K562 (cell line): ENCODE measurements at places on chromosomes 5 and 9. TPM values are rescaled to one million over a fixed set of nuclear protein-coding genes. Genes with fewer than 3 reads are reported as not detected.

The ROR2 gene
- total RNA-seq: 33.6 and 33.8 TPM in 2 replicates

The PELO gene
- total RNA-seq: 9.6 and 11.3 TPM in 2 replicates

The PCDHGB7 gene
- 0.04 and 0.09 TPM in 2 replicates for total RNA-seq

The EFNA5 gene
- total RNA-seq: not detected in 2 replicates

The NR3C1 gene
- 33.5 and 36.0 TPM in 2 replicates for total RNA-seq

The CEP78 gene
- 18.3 and 21.5 TPM in 2 replicates for total RNA-seq

The PCA3 gene
- not detected in 2 replicates for total RNA-seq

The CDO1 gene
- total RNA-seq: 0.22 TPM in 1 of 2 replicates, not detected in the other

The IFNK gene
- total RNA-seq: not detected in 2 replicates

GRCh38 chr9:97717866-97718265 lies 20.7 kb upstream of the XPA start:
- H3K4me1 ChIP-seq: no peaks in the 10 kb centered on the region
- no peak for DNase-seq
- no peaks in the 10 kb centered on the region for H3K36me3 ChIP-seq
- H3K27ac ChIP-seq: no peak overlapping the region

DNA sequence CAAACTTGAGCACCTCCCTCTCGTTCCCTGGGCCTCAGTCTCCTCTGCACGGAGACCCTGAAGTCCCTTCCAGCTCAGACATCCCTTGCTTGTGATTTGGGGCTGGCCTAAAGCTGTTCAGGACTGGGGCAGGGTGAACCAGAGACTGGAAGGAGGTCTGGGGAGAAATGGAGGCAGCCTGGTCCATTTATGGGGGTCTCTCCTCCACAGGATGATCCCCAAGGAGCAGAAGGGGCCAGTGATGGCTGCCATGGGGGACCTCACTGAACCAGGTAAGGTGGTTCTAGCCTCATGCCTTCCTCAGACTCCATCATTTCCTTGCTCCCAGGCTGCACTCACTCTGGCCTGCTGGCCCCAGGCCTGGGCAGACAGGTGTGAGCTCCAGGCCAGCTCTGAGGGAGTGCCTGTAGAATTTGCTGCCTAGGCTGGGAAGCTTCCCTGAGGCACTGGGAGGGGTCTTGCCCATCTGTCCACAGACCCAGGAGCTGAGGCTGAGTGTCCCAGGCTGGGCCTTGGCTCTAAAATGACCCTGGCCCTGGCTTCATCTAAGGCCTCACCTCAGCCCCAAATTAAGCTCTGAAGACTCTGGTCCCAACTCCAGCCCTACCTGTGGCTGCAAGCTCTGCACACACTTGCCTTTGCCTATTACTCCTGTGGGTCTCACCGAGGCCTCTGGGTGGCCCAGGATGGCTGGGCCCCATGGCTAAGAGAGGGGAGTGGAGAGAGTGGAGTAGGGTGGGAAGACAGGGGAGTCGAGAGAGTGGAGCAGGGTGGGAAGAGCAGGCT lies 1.9 kb downstream of the MYOZ3 start:
- H3K4me3 ChIP-seq: no peak overlapping the region
- H3K27me3 ChIP-seq: peaks cover 55% of the 10 kb centered on the region
- no peak for DNase-seq
- H3K4me1 ChIP-seq: no peaks in the 10 kb centered on the region
- H3K36me3 ChIP-seq: no peaks in the 10 kb centered on the region

DNA sequence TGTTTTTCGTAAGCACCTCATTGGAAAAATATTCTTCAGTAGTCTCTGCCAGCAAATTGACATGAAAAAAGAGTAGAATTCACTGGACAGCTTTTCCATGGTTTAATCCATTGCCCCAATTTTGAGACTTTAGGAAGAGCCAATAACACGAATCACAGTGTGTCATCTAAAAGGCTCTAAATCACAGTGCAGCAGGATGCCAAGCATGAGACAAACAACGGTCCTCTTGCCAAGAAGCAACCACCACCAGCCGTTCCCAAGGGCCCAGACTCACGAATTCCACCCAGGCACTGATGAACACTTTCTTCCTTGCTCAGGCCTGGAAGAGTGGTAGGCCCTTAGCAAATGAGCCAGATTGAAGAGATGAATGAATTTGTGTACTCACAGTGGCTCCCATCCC lies 18.3 kb upstream of the IRX4 start:
- no peaks in the 10 kb centered on the region for H3K4me1 ChIP-seq
- H3K4me3 ChIP-seq: no peak overlapping the region
- no peak for DNase-seq
- no peak overlapping the region for H3K27ac ChIP-seq
- peaks cover 52% of the 10 kb centered on the region for H3K27me3 ChIP-seq

- no peaks in the 10 kb centered on the region for H3K27me3 ChIP-seq
- no peak overlapping the region for H3K4me3 ChIP-seq
- no peak overlapping the region for H3K27ac ChIP-seq
- H3K4me1 ChIP-seq: no peaks in the 10 kb centered on the region
These were observed 217.8 kb upstream of the TLE4 start for GRCh38 chr9:79353856-79354520.

DNA sequence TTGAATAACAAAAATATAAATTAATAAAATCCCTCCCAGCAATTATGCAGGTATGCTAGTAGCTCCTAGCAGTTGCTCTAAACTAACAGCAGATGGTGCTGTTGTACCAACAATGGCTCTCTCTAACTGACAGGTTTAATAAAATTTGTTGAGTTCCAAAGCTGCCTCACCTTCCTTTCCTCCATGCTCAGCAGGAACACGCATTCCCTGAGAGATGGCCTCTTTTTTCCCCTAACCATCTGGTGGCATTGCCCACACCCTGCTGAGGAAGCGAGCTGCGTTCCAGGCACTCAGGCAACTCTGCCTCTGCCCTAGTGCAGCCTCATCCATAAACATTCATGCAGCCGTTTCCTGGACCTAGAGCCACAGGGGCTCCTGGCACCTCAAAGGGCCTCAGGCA lies 106.2 kb downstream of the KLHL3 start:
- H3K36me3 ChIP-seq: no peaks in the 10 kb centered on the region
- H3K27me3 ChIP-seq: peaks cover 2% of the 10 kb centered on the region; the same call in 2 of the 3 replicates
- peak; percentile 64 for DNase-seq
- H3K4me1 ChIP-seq: no peaks in the 10 kb centered on the region
- no peak overlapping the region for H3K4me3 ChIP-seq

DNA sequence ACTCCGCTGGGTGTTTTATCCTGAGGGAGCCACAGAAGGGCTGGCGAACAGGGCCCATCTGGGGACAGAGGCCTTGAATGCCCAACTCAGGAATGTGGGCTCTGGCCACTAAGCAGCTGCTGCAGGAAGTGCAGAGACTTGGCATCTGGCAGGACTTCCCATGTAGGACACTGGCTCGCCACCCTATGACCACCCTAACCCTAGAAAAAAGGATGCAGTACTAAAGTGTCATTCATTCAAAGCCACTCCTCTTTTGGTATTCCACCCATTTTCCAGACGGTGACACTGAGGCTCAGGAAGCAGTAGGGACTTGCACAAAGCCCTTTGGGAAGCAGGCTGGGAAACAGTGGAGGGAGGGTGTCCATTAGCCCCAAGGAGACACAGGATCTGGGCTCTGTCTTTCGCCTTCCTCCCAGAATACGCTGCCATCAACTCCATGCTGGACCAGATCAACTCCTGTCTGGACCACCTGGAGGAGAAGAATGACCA lies 3.0 kb downstream of the BBLN start:
- H3K36me3 ChIP-seq: peaks cover 58% of the 10 kb centered on the region
- no peak overlapping the region for H3K4me3 ChIP-seq
- DNase-seq: no peak
- peaks cover 50% of the 10 kb centered on the region for H3K4me1 ChIP-seq
- H3K27me3 ChIP-seq: no peaks in the 10 kb centered on the region
- H3K27ac ChIP-seq: no peak overlapping the region

DNA sequence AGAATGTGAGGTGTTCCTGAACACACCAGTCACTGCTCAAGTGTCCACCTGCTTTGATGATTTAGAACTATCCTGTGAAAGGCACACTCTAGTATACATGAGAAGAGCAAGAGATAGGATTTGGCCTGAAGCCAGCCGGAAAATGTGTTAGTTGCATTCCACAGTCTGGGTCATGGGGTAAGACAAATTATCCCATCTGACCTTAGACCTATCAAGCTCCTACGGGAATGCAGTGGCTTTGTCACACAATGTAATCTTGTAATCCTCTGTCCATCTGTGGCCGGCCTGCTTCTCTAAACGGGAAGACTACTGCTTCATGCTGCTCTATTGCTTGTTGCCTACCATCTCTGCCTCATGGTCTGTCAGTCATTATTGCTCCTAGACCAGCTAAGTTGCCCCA lies 92.4 kb upstream of the PRRC1 start:
- H3K36me3 ChIP-seq: no peaks in the 10 kb centered on the region
- no peak for DNase-seq
- H3K27me3 ChIP-seq: peaks cover 5% of the 10 kb centered on the region; the same call in 1 of the 3 replicates
- H3K27ac ChIP-seq: no peak overlapping the region

DNA sequence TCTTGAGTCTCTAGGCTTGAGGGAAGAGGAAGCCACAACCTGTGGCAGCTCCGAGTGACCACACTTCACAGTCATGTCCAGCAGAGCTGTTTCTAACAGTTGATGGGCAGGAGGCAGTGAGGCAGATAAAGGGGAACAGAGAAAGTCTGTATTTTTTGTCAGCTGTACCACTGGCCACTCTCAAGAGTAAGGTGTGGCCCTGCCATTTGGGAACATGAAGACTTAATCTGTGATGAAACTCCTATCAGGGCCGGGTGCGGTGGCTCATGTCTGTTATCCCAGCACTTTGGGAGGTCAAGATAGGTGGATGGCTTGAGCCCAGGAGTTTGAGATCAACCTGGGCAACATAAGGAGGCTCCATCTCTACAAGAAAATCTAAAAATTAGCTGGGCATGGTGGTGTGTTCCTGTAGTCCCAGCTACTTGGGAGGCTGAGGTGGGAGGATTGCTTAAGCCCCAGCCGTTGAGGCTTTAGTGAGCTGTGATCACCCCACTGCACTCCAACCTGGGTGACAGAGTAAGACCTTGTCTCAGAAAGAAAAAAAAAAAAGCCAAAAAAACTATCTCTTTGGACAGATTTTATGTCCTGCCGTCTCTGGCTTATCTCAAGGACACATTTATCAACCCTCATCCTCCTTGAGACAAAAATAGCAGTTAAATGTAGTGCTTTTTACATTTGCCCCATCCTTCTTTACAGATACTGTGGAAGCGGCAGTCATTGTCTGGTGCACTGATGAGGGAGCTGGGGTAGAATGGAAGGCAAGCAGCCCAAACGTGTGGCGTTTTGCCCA lies 11.9 kb upstream of the COL15A1 start:
- H3K36me3 ChIP-seq: no peaks in the 10 kb centered on the region
- no peak overlapping the region for H3K4me3 ChIP-seq

DNA sequence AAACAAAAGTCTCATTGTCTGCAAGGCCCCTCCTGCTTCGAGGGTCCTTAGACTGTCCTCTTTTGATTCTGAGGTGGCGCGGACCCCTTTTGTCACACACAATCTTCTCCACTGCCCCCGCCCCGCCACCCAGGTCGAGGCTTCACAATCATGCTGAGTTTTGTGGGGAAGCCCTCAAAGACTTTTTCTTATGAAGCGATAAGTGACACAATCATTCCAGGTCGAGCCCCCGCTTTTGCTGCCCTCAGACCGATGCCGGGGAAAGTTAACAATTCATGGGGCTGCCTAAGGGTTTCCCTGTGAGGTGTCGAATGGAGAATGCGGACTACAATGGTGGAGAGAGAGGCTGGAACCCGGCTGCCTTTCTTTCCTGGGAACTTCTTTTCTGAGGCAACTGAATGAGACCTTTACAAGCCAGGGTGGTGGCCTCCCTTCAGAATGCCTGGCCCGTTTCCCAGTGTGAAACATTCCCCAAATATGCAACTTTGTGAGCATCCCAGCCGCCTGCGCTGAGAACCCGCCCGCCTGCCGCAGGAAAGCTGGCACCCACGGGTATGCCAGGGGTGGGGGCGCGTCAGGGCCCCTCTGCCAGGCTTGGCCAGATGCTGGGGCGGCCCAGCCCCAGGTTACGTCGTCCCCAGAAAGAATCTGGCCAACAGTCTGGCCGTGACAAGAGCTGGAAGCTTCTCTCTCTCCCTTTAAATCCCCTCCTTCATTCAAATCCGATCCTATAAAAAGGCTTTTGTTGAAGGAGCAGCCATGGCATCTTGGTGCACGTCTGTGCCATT lies 71.9 kb downstream of the MAP1B start:
- H3K27me3 ChIP-seq: no peaks in the 10 kb centered on the region
- H3K4me3 ChIP-seq: no peak overlapping the region
- H3K27ac ChIP-seq: no peak overlapping the region
- no peaks in the 10 kb centered on the region for H3K4me1 ChIP-seq

GRCh38 chr5:110339399-110339798 lies 387.1 kb downstream of the TMEM232 start:
- no peak overlapping the region for H3K27ac ChIP-seq
- DNase-seq: no peak
- no peaks in the 10 kb centered on the region for H3K27me3 ChIP-seq
- H3K36me3 ChIP-seq: no peaks in the 10 kb centered on the region

DNA sequence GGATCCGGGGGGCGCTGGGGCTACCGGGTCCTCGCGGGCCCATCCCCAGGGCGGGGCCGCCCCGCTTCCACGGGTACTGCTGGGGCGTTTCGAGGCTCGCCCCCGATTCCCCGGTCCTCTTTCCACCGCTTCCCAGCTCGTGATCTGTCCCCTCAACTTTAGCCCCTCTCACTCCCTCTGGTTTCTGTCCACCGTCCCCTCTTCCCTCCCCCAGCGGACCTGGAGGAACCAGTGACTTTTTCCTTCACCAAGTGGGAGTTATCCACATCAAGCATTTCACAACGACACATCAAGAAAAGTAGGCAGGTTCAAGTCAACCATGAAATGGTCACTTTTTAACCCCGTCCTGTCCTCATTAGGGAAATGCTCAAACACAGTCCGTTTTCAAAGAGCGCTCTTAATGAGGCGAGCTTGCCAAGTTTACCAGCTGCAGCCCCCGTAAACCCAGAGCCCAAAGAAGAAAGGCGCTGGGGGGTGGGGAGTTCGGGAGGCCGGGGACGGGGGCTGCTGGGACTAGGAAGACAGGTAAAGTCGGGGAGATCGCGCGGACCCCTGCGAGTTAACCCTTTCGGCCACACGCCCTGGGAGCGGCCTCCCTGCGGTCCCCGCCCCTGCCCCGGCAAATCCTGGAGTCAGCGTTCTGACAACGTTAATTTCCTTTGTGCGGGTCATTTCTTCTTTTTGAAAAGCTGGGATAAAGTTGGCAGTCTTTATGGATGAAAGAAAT lies 2.1 kb upstream of the NFIB start:
- no peaks in the 10 kb centered on the region for H3K36me3 ChIP-seq
- no peak overlapping the region for H3K27ac ChIP-seq
- H3K4me3 ChIP-seq: peak overlapping the region; percentile 50; the same call in 1 of the 2 replicates
- 0 out of 2 replicates have a peak, but pooled peaks cover 6% of the 10 kb centered on the region for H3K27me3 ChIP-seq
- DNase-seq: no peak

DNA sequence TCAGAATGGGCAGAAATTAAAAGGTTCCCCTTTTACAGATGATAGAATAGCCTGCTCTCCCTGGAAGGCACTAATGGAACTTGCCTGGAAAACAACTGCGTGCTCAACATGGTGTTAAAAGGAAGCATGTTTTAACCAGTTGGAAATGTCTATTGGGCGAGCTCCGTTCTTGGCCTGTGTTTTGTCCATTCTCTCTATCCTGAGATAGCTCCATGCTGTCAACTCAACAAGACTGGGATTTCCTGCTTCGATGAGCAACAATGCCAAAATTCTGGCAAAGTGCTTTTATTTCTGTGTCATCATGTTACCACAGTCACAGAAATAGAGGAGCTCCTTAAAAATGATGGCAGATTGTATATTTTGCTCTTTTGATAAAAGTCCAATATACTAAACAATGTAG lies 198.3 kb downstream of the PLK2 start:
- H3K27ac ChIP-seq: no peak overlapping the region
- no peaks in the 10 kb centered on the region for H3K36me3 ChIP-seq
- H3K4me1 ChIP-seq: no peaks in the 10 kb centered on the region
- no peak overlapping the region for H3K4me3 ChIP-seq
